Hindlimb muscle (tissue), 1 donor: ENCODE measurements at places on chromosomes 7 and 10. TPM values are rescaled to one million over a fixed set of nuclear protein-coding genes. Genes with fewer than 3 reads are reported as not detected.

SLC18A2 gene
- polyA plus RNA-seq: 0.27 TPM

MYO1G gene
- polyA plus RNA-seq: 0.59 TPM

DNA sequence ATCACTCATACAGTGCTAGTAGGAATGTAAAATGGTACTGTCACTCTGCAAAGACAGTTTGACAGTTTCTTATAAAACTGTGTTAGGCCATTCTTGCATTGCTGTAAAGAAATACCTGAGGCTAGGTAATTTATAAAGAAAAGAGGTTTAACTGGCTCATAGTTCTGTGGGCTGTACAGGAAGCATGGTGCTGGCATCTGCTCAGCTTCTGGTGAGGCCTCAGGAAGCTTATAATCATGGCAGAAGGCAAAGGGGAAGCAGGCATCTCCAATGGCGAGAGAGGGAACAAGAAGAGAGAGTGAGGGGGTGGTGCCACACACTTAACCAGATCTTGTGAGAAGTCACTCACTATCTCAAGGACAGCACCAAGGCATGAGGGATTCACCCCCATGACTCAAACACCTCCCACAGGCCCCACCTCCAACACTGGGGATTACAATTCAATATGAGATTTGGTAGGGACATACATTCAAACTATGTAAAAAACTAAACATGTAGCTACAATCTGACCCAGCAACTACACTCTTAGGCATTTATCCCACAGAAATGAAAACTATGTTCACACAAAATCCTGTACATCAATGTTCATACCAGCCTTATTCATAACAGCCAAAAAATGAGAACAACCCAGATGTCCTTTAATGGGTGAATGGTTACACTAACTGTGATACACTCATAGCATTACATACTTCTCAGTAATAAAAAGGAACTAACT lies 5.0 kb downstream of the ALDH18A1 start:
- DNase-seq: no peak

SPDYE11 gene
- 1.9 TPM for polyA plus RNA-seq

DNA sequence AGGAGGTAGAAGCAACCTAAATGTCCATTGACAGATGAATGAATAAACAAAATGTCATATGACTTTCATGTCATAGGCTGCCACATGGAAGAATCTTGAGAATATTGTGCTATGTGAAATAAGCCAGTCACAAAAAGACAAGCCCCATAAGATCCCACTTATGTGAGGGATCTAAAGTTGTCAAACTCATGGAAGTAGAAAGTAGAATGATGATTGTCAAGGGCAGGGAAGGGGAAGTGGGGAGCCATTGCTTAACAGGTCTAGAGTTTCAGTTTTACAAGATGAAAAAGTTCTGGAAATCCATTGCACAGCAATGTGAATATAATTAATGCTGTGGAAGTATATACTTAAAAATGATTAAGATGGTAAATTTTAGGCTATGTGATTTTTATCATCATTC lies 229.3 kb upstream of the KMT2E start:
- DNase-seq: no peak

PAPOLB gene
- polyA plus RNA-seq: 0.04 TPM

DNA sequence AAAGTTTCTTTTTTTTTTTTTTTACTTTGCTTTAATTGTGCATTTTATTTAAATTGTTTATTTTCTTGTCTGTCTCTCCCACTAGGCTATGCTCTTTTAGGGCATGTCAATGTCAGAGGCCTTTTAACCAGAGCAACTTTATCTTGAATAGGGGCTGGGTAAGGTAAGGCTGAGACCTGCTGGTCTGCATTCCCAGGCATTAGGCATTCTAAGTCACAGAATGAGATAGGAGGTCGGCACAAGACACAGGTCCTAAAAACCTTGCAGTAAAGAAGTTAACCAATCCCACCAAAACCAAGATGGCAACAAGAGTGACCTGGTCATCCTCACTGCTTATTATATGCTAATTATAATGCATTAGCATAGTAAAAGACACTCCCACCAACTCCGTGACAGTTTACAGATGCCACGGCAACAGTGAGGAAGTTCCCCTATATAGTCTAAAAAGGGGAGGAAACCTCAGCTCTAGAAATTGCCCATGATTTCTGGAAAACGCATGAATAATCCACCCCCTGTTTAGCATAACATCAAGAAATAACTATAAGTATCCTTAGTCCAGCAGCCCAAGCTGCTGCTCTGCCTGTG lies 47.0 kb upstream of the FRMD4A start:
- DNase-seq: no peak

DNA sequence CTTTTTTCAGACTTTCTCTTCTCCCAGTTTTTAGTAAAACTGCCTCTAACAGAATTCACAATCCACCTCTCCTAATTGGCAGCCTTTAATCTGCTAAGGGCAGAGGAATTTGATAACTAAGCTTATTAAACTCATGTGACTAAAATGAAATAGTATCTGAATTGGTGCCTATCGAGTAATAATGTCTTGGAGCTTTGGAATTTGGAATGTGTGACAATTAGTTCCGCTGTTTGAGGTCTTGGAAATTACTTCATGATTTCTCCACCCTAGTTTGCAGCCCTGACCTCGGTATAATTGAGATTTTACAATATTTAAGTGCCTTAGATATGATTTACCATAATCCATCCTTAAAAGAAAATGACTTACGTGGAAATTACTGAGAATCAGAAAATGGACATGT lies 190.4 kb upstream of the NEBL start:
- DNase-seq: no peak

VIPR2 gene
- 12.1 TPM for polyA plus RNA-seq

TMEM229A gene
- polyA plus RNA-seq: 0.09 TPM

SH2D4B gene
- polyA plus RNA-seq: 0.10 TPM

CYP3A5 gene
- 1.0 TPM for polyA plus RNA-seq

- no peak for DNase-seq
Measured at GRCh38 chr10:28704464-28705161, 27.3 kb downstream of the BAMBI start.

GRCh38 chr7:78159545-78159944 lies 361.0 kb downstream of the PHTF2 start:
- no peak for DNase-seq

CCDC136 gene
- polyA plus RNA-seq: 19.1 TPM

DNA sequence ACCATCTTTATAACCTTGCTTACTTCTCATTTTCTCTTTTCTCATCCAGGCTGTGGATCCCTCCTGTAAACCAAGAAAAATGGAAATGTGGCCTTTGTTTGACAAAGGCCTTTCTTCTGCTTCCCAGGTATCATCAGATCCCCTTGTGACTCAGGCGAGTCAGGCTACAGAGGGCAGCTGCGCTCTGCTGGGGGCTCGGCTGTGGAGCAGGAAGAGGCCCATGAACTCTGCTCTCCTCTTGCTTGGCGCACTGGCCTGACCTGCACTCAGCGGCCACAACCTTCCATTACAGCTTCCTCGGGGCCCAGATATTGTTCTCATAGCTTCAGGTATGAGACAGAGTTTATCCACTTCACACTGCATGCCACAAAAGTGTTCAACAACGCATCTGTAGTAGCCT lies 457.6 kb upstream of the COBL start:
- DNase-seq: no peak

- no peak for DNase-seq
Measured at GRCh38 chr10:11440250-11441150, 170.9 kb downstream of the USP6NL start.

DNA sequence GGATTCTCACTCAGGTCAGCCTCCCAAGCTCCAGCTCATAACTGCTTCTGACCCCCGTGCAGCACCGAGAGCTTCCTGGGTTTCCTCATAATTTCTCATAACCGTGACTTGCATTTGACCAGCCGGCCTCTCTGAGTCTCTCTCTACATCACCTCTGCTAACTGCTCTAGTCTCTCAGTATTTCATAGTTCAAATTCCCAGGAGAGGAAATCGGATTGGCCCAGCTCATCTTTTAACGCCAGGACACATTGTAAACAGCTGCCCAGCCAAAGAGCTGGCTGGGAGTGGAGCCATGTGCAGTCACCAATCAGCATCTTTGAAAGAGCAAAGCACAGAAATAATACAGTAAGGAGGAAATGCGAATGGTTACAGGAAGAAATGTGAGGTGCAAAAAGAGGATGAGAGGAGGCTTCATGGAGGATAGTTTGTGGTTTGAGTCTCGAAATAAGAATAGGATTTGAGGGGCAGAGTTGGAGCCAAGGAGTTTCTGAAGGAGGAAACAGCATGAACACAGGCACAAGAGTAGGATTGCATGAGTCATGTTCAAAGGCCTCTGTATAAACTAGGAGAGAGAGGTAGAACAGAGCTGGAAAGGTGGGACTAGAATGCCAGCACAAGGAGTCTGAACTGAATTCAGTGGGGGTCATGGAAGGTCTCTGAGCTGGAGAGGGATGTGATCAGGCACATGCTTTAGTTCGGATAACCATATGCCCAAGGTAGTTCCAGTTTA lies 15.2 kb upstream of the LBX1 start:
- no peak for DNase-seq

DNA sequence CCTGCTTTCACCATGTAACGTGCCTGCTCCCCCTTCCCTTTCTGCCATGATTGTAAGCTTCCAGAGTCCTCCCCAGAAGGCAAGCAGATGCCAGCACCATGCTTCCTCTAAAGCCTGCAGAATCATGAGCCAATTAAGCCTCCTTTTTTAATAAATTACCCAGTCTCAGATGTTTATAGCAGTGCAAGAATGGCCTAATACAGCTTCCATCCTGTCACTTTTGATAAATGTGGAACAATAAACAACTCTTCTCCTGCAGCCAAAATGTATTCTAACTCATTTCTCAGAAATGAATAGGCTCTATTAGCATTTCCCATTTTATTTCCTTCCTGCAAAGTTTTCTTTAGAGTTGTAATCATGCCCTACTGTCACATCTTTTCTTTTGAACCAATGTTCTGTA lies 43.4 kb downstream of the C7orf25 start:
- no peak for DNase-seq

- no peak for DNase-seq
Measured at GRCh38 chr7:152513861-152514770, 78.3 kb upstream of the KMT2C start.

CALHM3 gene
- polyA plus RNA-seq: not detected

DYNC1I1 gene
- 0.58 TPM for polyA plus RNA-seq

DNA sequence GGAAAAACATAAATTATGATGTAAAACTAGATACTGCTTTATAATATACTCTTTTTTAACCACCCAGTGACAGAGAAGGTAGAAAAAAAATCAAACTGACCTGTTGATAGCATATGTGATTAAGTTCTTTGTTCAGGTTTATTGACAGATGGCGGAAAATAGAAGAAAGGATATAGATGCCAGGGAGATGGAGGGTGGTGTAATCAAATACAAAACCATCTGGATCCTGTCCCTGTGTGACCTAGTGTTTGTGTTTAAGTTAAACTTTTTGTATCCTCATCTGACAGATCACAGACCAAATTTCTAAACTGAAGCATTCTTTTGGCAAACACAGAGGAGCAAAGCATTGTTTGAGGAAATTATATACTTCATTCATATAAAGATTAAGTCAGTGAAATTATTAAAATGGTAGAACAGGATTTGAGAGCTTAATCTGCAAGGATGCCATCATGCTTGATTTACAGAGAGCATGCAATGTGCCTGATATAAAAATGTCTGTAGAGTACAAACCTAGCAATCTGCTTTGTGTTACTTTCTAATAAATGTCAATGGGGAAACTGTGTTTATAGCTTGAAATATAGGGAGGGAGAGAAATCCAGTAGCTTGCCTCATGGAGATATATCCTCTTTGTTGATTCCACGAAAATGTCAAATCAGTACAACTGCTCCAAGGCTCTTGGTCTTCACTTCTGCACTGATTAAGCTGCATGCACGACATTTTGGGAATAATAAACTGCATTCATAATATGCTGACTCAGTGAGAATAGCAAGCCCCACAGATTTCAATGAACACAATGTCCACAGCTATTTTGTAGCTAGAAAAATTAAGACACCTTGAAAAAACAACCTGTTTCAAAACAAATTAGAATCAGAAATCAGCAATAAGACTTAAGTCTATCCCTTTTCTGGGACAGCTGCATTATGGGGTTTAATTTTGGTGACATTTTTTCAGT lies 39.0 kb downstream of the SEM1 start:
- no peak for DNase-seq

GRCh38 chr10:78571286-78571685 lies 497.5 kb upstream of the ZMIZ1 start:
- no peak for DNase-seq

DNA sequence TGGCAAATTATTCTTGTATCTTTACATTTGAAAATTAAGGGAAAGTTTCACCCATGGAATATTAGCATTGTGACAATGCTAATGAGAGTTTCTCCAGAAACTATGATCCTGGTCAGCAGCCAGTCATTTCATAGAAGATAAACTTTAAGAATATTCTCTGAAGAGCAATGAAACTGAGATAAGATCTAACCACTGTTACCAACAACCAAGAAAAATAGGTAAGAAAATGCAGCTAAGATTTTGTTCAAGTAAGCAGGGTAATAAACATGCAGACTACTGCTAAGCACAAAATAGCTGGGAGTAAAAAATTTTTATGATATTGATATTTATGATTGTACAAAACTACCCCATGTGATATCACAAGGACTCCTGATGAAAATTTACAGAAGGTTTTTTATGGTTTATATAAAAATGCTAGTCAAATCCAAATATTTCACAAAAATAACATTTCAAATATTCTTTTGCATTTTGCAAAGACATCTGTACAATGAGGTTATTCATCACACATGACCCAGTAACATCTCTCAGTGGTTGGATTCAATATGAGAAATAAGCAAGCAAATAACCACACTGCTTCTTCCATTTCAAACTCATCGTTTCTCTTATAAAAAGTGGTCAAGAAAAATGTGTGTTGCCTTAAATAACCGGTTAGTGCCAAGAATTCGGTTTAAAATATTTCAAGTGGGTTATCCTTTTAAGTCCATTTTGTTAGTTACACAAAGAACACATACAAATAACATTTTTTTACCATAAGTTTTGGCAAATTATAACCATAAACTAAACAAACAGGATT lies 251.6 kb downstream of the DIP2C start:
- no peak for DNase-seq
